Renal cortical epithelial cell (primary cell): ENCODE measurements at places on chromosomes 4 and X.

DNA sequence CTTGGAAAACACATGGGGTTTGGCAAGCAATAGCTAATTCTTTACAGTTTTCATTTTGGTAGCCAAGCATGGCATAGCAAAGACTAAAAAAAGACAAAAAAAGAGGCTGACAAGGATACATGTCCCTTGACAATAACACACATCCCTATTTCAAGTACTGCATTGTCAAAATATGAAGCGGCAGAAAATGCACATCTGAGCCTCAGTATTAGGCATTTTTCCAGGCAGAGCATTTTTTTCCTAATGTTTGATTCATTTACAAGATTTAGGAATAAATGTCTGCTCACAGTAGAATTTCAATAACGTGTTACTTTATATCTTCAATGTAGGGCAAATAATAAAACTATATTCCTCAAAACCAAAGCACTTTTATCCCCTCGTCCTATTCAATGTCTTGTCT, 216.3 kb upstream of the PCDH18 start:
- no peak for DNase-seq

GRCh38 chr4:114334884-114335330, 263.7 kb upstream of the UGT8 start:
- no peak for DNase-seq

GRCh38 chr4:180280726-180281297, 1962.4 kb upstream of the TENM3 start:
- DNase-seq: peak; percentile 1

- no peak for DNase-seq
Measured at GRCh38 chr4:53156896-53157295, 209.0 kb downstream of the SCFD2 start.

- DNase-seq: no peak
Measured at GRCh38 chr4:112312610-112313239, 15.6 kb downstream of the ALPK1 start.

DNA sequence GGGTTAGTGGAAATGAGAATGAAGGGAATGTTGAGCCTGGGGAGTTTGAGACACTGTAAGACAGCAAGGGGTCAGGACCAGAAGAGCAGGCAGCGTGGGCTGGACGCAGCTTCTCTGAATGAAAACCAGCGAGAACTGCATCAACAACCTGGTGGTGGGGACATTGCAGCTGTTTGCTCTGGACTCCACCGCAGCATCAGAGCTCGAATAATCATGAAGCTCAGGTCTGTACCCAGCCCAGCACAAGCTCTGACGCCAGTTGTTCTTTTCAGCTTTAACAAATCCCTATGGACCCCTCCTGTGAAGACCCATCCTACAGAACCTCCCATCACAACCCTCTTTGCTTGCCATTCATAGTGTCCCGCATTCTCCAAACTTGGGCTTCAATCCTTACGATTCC, 106.8 kb upstream of the PNPLA4 start:
- DNase-seq: no peak

- no peak for DNase-seq
Measured at GRCh38 chr4:28557755-28558154, 1697.1 kb downstream of the STIM2 start.

DNA sequence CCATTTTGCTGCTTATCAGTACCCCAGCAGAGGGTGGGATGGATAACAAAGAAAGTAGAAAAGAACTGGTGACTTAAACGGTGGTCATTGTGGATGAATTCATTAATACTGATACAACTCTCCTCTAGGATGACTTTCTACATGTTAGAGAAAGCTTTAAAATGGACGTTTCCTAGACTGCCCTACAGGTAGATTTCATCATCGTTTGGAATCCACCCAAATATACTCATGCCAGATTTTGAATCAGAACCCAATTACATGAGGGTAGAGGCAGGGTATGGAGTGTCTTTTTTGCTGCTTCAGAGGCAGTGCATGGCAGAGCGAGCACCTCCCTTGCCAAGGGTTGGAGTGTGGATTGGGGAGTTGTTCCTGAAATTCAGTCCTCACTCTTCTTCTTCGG, 13.3 kb upstream of the ANTXR2 start:
- no peak for DNase-seq

DNA sequence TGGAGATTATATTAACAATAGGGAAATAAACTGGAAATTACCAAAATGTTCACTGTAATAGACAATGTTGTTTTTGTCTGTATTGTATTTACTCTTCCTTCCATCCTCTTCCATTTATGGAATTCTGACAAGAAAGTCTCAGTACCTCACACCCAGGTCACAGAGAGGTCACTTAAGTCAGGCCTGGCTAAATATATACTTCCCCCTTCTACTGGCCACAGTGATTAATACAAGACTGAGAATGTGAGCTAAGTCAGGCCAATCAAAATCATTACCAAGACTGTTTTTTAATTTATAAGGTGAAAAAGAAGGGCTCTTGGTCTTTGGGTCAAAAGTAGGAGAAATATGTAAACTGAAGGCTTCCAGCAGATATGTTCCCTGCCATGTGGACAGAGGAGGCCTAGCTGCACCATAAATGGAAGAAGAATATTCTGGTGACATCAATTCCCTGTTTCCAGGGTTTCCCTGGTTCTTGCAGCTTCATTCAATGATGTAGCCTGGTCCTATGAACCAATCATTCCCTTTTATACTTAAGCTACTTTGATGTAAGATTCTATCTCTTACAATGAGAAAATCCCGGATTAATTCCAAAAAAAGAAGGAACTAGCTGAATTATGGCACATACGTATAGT, 64.3 kb downstream of the LRBA start:
- DNase-seq: peak; percentile 53

DNA sequence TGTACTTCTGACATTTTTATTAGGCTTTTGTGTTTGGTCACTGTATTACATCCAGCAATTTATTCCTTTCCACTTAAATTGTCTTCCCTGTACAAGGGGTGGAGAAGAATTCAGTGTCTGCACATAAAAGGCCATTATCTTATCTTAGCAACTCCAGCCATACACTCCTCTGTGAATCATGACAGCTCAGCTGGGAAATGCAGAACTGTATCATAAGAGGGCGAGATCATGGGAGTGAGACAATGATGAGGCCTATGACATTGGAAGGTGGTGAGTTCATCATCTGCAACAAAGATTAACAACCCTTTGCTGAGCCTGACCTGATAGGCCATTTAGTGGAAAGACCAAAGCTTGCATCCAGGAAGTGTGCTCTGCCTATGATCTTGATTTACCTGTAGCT, 33.3 kb downstream of the SLIT2 start:
- DNase-seq: peak; percentile 52

- no peak for DNase-seq
Measured at GRCh38 chr4:180950377-180950776, 1292.8 kb upstream of the TENM3 start.

GRCh38 chrX:107715331-107716117, 60.1 kb downstream of the TSC22D3 start:
- no peak for DNase-seq

DNA sequence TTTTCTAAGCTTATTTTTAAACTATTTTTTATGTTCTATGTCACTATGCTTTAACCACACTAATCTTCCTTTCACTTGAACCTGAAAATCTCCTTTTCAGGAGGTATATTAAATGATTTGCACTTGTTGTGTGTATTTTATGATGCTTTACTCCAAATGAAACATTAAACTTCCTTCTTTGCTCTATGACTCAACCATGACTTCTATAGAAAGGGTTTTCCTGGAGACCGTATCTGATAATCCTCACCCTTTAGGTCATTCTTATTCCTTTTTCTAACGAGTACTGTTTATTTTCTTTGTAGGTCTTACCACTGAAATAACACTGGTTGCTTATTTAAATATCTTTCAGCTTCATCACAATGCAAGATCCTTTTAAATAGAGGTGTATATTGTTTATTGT, 1163.2 kb downstream of the PCDH18 start:
- peak; percentile 26 for DNase-seq

DNA sequence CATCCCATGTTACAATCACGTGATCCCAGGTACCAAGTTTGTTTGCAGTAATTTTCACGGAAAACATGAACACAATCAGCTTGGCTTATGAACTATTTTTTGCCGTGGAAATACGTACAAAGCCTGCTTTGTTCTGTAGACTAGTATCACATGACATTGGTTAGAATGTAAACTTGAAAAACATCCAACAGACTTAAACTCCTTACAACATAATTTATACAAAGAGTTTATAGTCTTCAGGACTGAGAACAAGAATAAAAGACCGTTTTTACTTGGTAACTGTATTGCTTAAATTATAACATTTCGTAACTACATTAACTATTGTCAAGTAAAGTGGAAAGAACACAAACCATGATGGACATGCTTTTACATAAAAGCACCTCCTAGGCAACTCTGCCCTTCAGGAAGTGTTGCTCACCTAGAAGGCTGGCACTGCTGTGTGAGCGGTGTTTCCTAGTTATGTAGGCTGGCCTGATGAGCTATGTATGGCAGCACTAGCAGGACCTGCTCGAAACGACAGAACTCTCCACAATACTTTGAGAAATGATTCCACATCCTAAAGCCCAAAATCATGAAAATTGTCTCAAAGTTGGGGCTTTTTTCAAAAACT, 41.8 kb upstream of the WDR1 start:
- peak; percentile 22 for DNase-seq

DNA sequence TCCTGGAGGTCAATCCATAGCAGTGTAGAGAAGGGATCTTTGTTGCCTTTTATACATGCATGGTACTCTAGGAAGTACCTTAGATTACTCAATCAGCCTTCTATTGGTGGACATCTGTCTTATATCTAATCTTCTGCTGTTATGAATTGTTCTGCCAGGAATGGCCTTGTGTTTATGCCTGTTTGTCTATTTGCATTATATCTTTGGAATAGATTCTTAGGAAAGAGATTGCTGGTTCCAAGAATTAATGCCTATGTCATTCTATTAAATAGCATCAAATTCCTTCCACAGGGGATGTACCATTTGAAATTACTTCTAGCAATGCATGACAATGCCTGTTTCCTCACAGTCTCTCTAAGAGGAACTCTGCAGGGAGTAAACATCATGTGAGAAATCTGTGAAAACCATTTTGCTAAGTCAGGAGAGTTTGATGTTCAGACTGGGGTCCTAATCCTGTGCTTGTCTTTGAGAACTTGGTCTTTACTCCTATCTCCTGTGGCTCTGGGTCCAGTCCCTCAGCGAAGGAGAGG, 42.5 kb downstream of the BEX3 start:
- no peak for DNase-seq

DNA sequence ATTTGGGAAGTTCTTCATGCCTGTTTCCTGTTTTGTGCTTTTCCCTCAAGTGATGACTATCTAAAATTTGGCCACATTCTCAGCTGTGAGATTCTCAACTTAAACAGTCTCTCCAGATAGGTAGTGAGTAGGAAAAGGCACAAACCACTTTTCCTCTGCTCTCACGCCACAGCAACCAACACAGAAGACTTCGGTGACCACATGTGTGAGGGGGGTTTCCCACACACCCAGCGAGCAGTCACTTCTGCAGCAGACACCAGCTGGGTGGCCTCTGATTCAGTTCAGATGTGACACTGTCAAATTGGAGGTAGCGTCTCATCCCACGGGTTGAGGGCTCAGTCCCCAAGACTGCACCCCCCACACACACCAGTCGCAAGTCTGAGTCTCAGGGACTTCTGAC, 25.1 kb upstream of the CLDN34 start:
- DNase-seq: no peak

DNA sequence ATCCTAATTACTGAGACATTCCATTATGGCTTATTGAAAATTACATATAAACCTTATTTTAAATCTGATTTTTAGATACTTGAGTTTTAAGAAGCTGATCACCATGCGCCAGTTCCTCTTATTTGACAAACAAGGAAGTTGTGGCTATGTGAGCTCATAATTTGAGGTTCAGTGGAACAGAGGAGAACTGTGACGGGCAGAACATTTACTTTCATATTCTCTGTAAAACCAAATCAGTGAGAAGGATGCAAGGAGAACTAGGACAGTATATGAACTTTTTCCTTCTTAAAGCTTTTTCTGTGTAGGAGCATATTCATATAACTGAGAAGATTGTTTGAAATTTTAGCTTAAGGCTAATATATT, 25.3 kb downstream of the STIM2 start:
- DNase-seq: no peak

GRCh38 chrX:45762699-45763647, 562.3 kb upstream of the DIPK2B start:
- peak; percentile 65 for DNase-seq

- no peak for DNase-seq
Measured at GRCh38 chr4:117225471-117225870, 140.1 kb upstream of the TRAM1L1 start.

- DNase-seq: peak; percentile 92
Measured at GRCh38 chrX:65690057-65690855, 22.8 kb downstream of the MSN start.

GRCh38 chr4:101172369-101172768, 175.0 kb downstream of the PPP3CA start:
- DNase-seq: no peak

GRCh38 chrX:17976955-17977354, 115.9 kb upstream of the RAI2 start:
- no peak for DNase-seq

- DNase-seq: no peak
Measured at GRCh38 chr4:4419896-4420295, 33.0 kb downstream of the NSG1 start.

GRCh38 chr4:181685461-181685860, 557.7 kb upstream of the TENM3 start:
- DNase-seq: no peak

DNA sequence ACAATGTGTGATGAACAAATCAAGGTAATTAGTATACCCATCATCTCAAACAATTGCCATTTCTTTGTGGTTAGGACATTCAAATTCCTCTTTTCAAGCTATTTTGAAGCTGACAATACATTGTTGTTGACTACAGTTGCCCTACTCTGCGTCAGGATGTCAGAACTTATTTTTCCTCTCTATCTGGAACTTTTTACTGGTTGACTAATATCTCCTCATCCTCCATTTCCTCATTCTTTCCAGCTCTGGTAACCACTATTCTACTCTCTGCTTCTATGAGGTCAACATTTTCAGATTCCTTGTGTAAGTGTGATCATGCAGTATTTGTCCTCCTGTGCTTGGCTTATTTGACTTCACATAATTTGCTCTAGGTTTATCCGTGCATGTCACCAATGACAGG, 240.5 kb upstream of the HS3ST1 start:
- DNase-seq: peak; percentile 68

DNA sequence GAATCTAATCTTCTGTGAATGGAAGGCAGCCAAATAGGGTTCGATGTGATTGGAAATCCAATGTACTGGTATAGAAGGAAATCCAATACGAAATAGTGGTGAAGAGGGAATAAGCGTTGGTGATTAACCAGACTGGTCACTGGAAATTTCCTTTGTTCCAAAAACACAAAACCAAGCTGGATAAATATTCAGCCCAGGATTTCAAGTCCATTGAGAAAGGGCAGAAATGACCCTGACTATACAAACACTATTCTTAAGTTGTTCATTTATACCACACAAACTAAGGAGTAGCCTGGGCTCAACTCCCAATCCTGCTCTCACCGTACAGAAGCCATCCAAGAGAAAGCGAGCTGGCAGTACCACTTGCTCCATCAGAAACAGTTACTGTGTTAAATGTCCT, 32.2 kb downstream of the PCDH19 start:
- DNase-seq: no peak
